ENCODE measurements at places on chromosomes 7 and 10.

DNA sequence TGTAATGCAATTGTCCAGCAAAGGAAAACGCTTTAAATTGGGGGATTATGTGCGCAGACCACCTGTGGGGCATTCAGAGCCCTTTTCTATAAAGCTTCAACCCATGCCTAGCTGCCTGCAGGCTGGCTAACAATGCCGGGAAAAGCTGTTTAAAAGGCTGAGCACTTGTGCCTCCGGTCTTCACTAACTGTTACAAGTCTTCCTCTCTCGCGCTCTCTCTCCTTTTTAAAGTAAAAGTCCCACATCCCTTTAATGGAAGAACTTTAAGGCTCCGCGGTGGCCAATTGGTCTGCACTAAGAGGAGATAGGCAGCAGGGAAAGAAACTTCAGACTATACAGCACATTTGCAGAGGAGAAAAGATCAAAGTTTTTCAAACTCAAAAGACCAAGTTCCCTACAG is 4.6 kb downstream of the FZD8 start:
- DNase-seq: no peak

DNA sequence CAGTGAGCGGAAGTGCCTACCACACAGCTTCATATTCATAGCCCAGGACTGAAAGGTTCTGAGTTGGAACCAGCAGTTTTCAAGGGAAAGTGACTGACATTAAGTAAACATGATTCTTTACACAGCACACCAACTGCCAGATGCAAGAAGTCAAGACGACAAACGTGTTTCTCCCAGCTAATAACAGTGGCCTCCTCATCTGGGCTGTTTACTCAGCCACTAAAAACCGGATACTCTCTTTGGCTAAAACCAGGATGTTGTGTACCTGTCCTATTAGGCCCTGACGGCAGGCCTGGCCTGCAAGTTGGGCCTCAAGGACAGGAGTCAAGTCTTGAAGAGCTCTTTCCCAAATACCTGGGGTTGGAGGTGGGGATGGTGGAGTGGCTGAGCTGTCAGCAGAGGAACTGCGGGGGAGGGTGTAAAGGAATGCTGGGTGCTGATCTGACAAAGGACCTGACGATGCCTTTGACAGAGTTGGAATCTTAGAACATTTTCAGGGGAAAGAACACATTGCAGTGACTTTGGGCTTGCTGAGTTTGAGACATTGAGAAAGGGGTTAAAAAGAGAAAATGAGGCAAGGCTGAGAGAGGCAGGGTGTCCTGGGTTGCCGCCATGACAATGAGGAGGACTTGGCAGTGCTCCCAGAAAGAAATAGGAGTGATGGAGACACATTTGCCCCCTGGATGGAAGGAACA is 57.7 kb downstream of the STEAP1B start:
- no peak for DNase-seq

GRCh38 chr10:34437906-34438305 is 377.2 kb downstream of the PARD3 start:
- no peak for DNase-seq

- DNase-seq: no peak
These were observed 52.3 kb upstream of the KDM7A start for GRCh38 chr7:140229101-140229525.

GRCh38 chr7:154698726-154699291 is 304.1 kb downstream of the PAXIP1 start:
- no peak for DNase-seq

GRCh38 chr10:115026056-115026745 is 67.0 kb upstream of the ATRNL1 start:
- no peak for DNase-seq

GRCh38 chr7:12884033-12884432 is 196.6 kb downstream of the ARL4A start:
- DNase-seq: no peak

GRCh38 chr7:21543528-21544302 is 876 bp downstream of the DNAH11 start:
- no peak for DNase-seq

- no peak for DNase-seq
These were observed 108.3 kb upstream of the AKR1E2 start for GRCh38 chr10:4717670-4718069.

- no peak for DNase-seq
These were observed 212.3 kb downstream of the TCERG1L start for GRCh38 chr10:131099028-131099726.

DNA sequence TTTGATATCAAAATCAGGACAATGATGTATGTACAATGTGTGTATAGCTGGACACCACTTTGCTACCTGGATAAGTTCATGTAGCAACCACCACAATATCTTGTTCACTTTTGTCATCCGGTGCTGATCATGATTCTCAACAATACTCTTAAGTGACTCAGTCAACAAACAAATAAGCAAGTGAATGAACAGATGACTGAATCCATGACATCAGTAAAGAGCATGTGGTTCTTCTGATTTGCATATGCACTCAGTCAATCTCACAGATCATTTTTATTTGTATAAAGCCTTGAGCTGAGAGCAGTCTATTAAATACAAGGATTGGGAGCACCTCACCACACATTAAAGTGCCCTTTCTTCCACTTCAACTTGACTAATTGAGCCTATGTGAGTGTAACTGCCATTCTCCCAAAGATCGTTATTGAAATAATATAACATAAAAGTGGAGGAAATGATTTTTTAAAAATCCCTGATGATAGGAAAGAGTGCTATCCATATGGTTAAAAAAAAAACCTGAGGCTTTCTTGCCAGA is 69.5 kb downstream of the NPSR1 start:
- DNase-seq: no peak
